Kidney (tissue), 22 donors: ENCODE measurements at places on chromosomes 4 and X. TPM values are rescaled to one million over a fixed set of nuclear protein-coding genes. Genes with fewer than 3 reads are reported as not detected.

RTL5 gene
- total RNA-seq, result 6.9 TPM

ARMCX6 gene
- 39.1 TPM for total RNA-seq

EDA gene
- 4.2 TPM for total RNA-seq

GPR173 gene
- 5.4 TPM for total RNA-seq

SNCA gene
- total RNA-seq, result 8.4 TPM

GLRA3 gene
- not detected for total RNA-seq

GPR50 gene
- total RNA-seq, result not detected

- no peak overlapping the region for H3K27ac ChIP-seq
- no peak for DNase-seq
- H3K36me3 ChIP-seq, result peaks cover 6% of the 10 kb centered on the region
- H3K4me3 ChIP-seq, result no peak overlapping the region
- H3K4me1 ChIP-seq, result no peaks in the 10 kb centered on the region
These were observed 118.9 kb downstream of the RAB28 start for GRCh38 chr4:13365195-13365594.

DNA sequence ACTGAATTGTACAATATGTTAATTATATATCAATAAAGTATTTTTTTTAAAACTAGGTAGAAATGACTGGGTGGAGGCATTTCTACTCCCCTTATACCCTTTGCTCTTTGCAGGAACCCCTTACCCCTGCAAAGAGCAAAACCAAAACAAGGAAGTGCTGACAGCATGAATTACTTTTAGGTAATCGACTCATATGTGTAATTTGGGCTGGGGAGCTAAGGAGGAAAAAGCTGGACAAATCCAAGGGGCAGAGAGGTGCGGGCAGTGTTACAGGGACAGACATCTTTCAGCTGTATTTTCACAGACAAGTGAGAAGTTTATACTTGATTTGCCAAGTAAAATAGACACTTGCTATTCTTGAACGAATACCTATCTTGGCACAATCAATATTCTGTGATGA, 35.5 kb downstream of the MANBA start:
- no peaks in the 10 kb centered on the region for H3K4me1 ChIP-seq
- no peaks in the 10 kb centered on the region for H3K27me3 ChIP-seq
- H3K36me3 ChIP-seq, result no peaks in the 10 kb centered on the region
- no peak overlapping the region for H3K4me3 ChIP-seq

DNA sequence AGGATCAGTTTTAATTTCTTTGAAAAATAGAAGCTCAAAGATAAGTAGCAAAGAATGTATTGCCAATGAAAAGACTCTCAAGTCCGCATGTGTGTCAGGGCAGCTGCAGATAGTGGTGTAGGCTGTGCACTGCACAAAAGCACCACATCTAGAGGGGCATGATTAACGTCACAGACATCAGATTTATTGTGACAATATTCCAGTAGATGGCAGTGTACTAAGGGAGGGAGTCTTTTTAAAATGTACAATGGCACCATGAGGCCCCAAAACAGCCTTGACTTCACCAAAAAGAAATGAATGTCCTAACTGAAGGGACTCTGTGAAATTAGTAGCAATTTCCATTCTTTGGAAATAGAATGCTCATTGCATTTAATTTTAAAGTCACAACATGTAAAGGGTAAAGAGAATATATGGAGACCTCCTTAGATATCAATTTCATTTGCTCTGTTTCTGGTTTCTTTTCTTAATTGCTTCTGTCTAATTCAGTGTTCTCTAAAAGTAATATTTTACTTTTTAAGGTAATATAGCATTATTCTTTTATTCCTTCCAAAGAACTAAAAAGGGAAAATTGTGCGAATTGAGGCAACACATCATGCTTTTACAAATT, 98.4 kb downstream of the ZNF827 start:
- no peaks in the 10 kb centered on the region for H3K4me1 ChIP-seq
- H3K27ac ChIP-seq, result no peak overlapping the region
- H3K27me3 ChIP-seq, result no peaks in the 10 kb centered on the region
- H3K4me3 ChIP-seq, result no peak overlapping the region
- no peaks in the 10 kb centered on the region for H3K36me3 ChIP-seq
- no peak for DNase-seq

DNA sequence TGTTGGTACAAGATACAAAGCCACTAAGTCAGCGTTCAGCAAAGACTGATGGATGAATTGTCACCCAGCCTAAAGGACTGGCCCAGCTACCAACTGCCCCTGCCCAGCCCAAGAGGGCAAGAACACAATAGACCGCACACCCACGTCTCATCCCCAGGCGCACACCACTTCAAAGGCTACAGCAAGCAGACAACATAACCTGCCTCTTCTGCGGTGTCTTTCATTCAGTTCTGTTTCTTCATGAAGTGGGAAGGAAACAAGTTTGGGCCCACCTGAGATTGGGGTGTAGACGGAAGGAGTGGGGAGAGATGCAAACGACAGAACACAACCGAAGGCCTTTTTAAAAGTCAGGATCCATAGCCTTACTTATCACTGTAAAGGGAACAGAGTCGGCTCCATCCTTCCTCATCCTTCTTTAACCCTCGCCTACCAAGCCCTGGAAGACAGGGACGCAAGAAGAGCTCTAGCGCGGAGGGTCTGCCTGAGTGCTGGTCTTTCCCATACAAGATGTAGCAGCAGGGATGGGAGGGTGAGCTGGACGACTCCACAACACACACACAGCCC, 691 bp downstream of the SCARB2 start:
- peak overlapping the region; percentile 83 for H3K4me3 ChIP-seq
- peaks cover 5% of the 10 kb centered on the region for H3K4me1 ChIP-seq
- H3K27ac ChIP-seq, result peak overlapping the region; percentile 97
- no peaks in the 10 kb centered on the region for H3K27me3 ChIP-seq
- H3K36me3 ChIP-seq, result no peaks in the 10 kb centered on the region

DNA sequence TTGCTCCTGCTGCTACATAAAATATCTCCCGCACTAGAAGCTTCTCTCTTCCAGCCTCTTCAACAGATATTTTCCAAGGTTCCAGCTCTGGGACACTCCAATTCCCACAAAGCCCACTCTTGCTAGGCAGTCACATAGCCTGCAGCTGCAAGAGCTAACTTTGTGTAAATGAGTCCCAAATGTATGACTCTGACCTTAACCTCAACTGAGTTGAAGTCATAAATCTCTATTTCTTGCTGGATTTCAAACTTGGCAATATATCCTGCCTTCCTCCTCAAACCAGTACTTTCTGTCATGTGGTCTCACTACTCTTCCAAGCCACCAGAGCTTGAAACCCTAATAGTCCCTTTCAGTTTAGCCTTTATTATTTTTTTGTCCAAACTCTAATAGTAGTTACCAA, 315.4 kb upstream of the GRIA3 start:
- no peaks in the 10 kb centered on the region for H3K36me3 ChIP-seq
- H3K4me1 ChIP-seq, result no peaks in the 10 kb centered on the region
- H3K27me3 ChIP-seq, result no peaks in the 10 kb centered on the region
- DNase-seq, result no peak
- H3K27ac ChIP-seq, result no peak overlapping the region

GRCh38 chr4:3827616-3828492, 61.7 kb downstream of the ADRA2C start:
- H3K36me3 ChIP-seq, result no peaks in the 10 kb centered on the region
- H3K4me3 ChIP-seq, result no peak overlapping the region
- DNase-seq, result no peak
- peaks cover 10% of the 10 kb centered on the region for H3K4me1 ChIP-seq

- H3K27ac ChIP-seq, result no peak overlapping the region
- no peaks in the 10 kb centered on the region for H3K4me1 ChIP-seq
- peaks cover 10% of the 10 kb centered on the region for H3K27me3 ChIP-seq
- no peaks in the 10 kb centered on the region for H3K36me3 ChIP-seq
- H3K4me3 ChIP-seq, result no peak overlapping the region
- no peak for DNase-seq
These were observed 21.4 kb downstream of the MAGEB17 start for GRCh38 chrX:16188687-16189086.

GRCh38 chrX:140712413-140713173, 3.0 kb downstream of the LINC00632 start:
- H3K4me1 ChIP-seq, result no peaks in the 10 kb centered on the region
- DNase-seq, result peak; percentile 92
- H3K27ac ChIP-seq, result no peak overlapping the region
- H3K4me3 ChIP-seq, result no peak overlapping the region
- no peaks in the 10 kb centered on the region for H3K36me3 ChIP-seq
- peaks cover 4% of the 10 kb centered on the region for H3K27me3 ChIP-seq

GRCh38 chr4:64394469-64394868, 14.8 kb downstream of the TECRL start:
- H3K27me3 ChIP-seq, result no peaks in the 10 kb centered on the region
- H3K27ac ChIP-seq, result no peak overlapping the region

- no peaks in the 10 kb centered on the region for H3K36me3 ChIP-seq
- no peaks in the 10 kb centered on the region for H3K27me3 ChIP-seq
- no peak overlapping the region for H3K27ac ChIP-seq
- no peak overlapping the region for H3K4me3 ChIP-seq
- H3K4me1 ChIP-seq, result no peaks in the 10 kb centered on the region
These were observed 67.4 kb downstream of the EGF start for GRCh38 chr4:109979920-109980717.

GRCh38 chrX:115452251-115452650, 108.7 kb upstream of the PLS3 start:
- no peak overlapping the region for H3K27ac ChIP-seq
- peaks cover 8% of the 10 kb centered on the region for H3K27me3 ChIP-seq
- no peaks in the 10 kb centered on the region for H3K4me1 ChIP-seq
- no peak overlapping the region for H3K4me3 ChIP-seq

DNA sequence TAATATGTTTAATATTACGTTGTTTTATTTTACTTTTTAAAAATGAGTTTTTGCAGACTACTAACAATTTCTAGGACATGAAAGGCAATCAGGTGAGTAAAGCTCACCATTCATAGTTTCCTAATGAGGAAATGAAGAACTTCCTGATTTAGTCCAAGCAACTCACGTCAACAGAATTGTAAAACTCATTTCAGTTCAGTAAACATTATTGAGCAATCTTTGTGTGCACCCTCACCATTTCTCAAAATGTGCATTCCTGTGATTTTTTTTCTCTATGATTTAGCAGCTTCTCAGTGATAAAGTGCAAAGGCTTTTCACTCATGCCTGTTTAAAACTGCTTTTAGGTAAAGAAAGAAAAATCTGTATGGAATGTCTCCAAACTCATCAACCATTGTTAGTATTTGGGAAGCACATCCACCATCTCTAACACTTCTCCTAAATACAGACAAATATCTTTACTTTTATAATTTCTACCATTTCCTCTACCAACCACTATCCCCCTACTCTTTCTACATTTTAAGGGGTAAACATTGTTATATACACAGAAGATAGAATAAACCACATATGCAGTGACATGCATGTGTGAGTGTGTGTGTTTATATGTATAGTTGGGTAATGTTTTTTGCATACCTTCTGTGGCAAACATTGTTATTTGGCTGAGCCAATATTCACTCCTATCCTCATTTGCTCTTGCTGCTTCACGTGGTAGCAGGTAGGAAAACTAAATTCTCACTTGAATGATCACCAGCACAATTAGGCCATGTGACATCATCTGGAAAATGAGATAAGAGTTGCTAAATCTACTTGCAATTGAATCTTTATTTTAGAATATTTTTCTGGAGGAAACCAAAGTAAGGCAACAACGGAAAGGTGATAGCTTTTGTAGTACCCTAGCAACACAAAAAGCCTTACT, 54.7 kb upstream of the PRDM8 start:
- no peak overlapping the region for H3K27ac ChIP-seq

DNA sequence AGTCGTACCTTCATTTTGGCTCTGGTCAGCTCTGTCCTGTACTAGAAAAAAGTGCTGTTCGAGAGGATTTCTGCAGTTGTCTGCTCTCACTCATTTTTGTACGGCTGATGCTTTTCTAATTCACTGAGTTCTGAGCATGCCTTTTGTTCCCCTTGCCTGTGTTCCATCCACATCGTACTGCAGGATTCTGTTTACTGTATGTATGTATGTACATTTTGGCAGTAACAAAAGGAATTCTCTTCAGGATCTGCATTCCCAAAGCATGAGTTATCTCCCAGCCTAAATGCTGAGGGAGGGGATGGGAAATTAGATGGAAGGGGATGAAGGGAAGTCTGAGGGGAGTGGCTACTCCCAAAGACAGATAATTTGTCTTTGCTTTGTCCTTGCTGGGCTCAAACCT, 87.6 kb downstream of the GBA3 start:
- H3K4me3 ChIP-seq, result no peak overlapping the region
- no peak overlapping the region for H3K27ac ChIP-seq
- no peaks in the 10 kb centered on the region for H3K36me3 ChIP-seq
- DNase-seq, result no peak
- no peaks in the 10 kb centered on the region for H3K27me3 ChIP-seq

GRCh38 chr4:3792813-3793212, 26.6 kb downstream of the ADRA2C start:
- no peaks in the 10 kb centered on the region for H3K27me3 ChIP-seq
- no peak overlapping the region for H3K27ac ChIP-seq
- no peaks in the 10 kb centered on the region for H3K36me3 ChIP-seq
- H3K4me1 ChIP-seq, result no peaks in the 10 kb centered on the region
- no peak overlapping the region for H3K4me3 ChIP-seq

DNA sequence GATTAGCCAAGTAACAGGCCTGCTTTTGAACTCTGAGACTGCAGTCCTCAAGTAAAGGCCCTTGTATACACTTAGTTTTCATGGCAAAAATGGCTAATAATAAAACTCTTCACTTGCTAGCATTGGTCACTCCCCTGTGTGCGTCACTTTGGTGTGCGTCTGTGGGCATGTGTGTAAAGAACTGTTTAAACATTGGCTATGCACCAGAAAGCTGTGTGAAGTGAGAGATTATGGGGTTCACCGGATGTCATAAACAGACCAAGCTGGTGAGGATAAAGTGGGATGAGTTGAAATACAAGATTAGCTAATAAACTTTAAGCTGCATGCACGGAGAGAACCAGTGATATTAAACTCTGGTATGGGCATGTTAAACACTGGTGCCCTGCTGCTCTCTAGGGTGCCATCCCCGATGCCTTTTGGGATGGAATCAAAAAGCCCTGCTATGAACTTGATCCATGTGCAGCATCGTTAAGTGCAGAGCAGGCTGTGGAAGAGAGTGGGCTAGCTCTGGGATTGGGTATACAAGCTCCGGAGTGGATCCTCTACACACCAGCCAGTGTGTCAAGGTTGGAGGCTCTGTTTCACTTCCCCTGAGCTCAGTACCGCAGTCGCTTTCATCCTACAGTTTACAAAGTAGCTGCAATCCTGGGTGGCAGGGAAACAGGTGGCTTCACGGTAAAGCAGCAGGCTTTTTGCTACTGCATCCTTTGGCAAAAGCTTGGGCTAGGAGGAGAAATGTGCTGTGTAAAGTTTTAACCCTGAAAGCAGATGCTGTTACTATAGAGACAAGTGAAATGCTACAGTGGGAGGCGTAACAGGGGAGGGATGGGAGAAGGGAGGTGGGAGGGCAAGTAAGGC, 108.3 kb upstream of the SLC4A4 start:
- H3K36me3 ChIP-seq, result no peaks in the 10 kb centered on the region
- peaks cover 14% of the 10 kb centered on the region for H3K4me1 ChIP-seq
- H3K4me3 ChIP-seq, result no peak overlapping the region
- DNase-seq, result peak; percentile 15
- no peaks in the 10 kb centered on the region for H3K27me3 ChIP-seq

GRCh38 chr4:177718514-177718913, 276.3 kb upstream of the AGA start:
- DNase-seq, result no peak
- no peak overlapping the region for H3K27ac ChIP-seq
- no peaks in the 10 kb centered on the region for H3K36me3 ChIP-seq
- no peaks in the 10 kb centered on the region for H3K27me3 ChIP-seq
- H3K4me1 ChIP-seq, result no peaks in the 10 kb centered on the region

- H3K4me1 ChIP-seq, result no peaks in the 10 kb centered on the region
- no peak overlapping the region for H3K4me3 ChIP-seq
- no peaks in the 10 kb centered on the region for H3K36me3 ChIP-seq
These were observed 138.7 kb downstream of the VSIG4 start for GRCh38 chrX:65900850-65901844.
